ENCODE measurements at places on chromosomes 2 and 18.

DNA sequence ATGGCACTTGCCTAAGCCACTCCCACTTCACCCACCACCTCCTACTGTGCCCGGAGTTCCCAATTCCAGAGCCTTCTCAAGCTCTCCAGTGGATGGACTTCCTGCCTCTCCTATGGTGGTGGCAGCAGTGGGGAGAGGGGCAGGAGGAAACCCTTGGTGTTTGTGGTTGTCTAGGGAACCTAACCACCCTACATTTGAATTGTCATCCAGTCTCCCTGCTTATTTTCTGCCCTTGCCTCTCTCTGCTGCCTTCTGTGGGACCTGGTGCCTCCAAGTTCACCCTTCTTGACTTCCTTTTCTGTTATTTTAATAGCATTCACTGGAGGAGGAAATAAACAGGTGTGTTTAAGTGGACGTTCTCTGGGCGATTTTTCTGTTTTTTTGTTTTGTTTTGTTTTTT is 50.0 kb upstream of the HPCAL1 start:
- DNase-seq = no peak

DNA sequence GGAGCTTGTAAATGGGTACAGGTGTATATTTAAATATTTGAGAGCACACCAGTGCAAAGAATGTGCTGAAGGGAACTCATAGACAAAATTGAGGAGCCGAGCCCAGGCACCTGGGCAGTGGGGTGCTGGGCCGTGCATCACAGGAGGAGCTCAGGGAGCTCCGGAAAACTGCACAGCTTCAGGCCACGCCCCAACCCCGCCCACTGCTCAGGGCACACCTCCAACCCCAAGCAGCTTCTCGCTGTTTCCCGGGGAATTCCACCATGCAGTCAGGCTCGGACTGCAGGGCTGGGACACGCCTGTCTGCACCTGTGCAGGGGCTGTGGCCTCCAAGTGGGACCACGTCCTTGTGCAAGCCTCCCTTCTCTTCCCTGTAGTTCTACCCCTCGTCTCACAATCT is 243.0 kb downstream of the HDAC4 start:
- DNase-seq = no peak

DNA sequence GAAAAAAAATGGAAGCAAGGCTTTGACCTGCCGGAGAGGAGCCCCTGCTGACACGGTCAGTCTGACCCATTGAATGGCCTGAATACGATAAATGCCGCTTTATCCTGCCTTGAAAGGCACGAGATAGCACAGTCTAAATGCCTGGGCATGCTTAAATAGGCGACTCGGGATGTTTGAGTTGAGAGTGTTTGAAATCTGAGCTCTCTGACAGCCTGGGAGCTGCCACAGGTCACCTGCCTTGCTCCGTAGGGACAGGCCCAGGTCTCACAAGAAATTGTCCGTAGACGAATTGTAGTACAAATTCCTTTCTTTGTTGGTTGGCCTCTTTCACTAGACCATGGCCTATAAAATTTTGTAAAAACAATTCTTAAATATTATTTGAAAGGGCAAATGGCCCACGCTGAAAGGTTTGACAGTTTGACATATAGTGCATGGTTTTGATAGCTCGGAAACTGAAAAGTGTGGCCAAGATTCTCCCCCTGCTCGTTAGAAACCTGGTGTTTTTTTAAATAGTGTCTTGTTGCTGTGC is 72.8 kb downstream of the MEIS1 start:
- DNase-seq = no peak

DNA sequence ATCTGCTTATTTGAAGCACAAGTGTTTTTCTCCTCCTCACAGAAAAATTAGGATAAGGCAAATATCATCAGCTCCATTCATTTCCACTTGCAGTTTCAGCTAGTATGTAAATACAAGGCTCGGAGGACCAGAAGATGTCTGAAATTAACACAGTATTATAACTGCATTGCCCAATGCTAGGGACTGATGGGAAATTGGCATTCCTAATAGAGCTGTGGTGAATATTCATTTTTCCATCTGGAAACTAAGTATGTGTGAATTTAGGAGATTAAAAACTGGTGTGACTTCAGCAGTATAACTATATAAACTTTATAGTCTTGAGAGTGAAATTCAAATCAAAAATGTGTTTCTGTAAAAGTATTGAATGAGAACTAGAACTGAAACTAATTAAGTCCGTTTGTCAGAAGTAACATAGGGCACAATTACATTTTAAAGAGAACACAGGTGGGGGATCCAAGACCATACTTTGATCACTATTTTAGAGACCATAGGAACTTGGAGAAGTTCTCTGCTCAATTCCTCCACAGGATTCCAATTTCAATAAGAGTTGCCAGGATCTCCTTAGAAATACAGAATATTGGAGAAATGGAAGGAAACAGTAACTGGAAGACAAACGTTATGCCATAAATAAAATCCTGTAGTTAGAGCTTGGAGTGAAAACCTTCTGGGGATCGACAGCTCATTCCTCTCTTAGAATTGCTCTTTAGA is 12.1 kb upstream of the ITGA6 start:
- no peak for DNase-seq

DNA sequence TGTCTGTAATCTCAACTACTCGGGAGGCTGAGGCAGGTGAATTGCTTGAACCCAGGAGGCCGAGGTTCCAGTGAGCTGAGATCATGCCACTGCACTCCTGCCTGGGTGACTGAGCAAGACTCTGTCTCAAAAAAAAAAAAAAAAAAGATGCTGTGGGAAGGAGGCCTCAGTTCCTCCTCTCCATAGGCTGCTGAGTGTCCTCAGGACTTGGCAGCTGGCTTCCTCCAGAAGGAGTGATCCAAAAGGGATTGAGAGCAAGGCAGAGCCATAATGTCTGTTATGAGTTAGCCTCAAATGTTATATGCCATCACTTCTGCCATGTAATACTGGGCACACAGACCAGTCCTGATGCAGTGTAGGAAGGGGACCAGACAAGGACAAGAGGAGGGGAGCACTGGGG is 6.6 kb upstream of the NPC1 start:
- DNase-seq = no peak

DNA sequence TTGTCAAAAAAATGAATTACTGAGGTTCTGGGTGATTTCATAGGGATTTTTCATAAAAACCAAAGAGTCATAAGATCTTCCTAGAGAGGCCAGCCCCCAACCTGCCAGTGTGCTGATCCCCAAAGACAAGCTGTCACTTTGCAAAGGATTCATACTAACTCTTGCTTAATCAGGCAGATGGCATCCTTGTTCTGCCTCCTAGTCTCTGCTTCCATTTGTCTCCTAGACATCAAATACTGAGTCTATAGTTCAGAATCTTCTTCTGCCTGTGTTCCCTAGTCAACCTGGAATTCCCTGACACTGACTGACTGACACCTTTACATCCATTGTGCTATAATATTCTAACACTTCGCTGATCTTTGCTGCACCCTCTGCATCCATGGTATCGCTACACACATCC is 84.9 kb downstream of the SLC8A1 start:
- DNase-seq = no peak

DNA sequence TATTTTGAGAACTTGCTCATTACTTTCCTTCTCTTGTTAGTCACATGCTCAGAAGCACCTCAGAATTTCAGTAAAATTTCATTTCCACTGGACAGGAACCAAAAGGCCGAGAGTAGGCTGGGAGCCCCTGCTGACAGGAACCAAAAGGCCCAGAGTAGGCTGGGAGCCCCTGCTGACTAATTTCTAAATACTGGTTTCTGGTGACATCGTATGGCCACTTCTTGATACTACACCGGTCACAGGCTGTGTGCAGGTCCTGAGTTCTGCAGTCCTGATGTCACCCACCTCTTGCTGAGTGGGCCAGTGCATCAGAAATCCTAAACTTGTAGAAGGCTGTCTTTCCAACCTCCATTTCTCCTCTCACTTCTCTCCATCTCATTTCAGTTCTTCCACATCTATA is 17.7 kb upstream of the EN1 start:
- no peak for DNase-seq

GRCh38 chr2:134668821-134669220 is 50.0 kb downstream of the TMEM163 start:
- peak; percentile 69 for DNase-seq

DNA sequence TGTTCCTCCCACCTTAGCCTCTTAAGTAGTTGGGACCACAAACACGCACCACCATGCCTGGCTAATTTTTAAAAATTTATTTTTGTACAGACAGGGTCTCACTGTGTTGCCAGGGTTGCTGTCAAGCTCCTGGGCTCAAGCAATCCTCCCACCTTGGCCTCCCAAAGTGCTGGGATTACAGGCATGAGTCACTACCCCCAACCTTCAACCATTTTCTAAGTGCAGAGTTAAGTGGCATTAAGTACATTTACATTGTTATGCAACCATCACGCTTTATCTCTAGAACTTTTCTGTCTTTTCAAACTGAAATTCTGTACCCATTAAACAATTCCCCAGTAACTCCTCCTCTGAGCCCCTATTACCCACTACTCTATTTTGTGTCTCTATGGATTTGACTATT is 45.9 kb upstream of the AFF3 start:
- DNase-seq = no peak

DNA sequence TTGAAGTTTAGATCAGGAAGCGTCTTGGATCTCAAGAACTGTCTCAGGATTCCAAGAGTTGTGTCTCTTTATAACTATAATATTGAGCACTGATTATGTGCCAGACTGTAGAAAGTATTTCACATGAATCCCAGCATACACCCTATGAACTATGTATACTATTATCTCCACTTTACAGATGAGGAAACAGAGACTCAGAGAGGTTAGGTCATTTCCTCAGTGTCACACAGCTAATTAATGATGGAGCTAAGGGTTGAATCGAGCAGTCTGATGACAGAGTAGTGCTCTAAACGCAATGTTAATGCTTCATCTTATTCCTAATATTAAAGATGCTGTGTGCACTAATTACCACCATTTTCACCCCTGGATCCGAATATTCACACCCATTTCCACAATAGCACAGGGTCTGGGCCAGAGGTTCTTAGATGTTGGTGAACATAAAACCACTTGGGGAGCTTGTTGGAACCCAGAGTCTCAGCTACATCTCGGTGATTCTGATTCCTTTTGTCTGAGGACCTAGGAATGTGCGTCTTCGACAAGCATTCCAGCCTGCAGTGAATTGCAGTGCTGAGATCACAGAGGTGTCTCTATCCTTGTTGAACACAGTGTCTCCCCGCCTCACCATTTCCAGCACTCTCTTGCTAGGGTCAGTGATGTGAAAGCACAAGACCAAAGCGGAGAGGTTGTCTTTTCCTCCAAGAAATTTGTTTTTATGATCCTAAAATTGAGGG is 213.8 kb downstream of the SP3 start:
- DNase-seq = no peak

GRCh38 chr2:73284296-73285158 is at the start of gene FBXO41:
Gene FBXO41, minus strand, starts transcription at chr2:73284478. Its CDS starts 14,848 bp downstream, at chr2:73269630.
- peak; percentile 75 for DNase-seq

- no peak for DNase-seq
These were observed 244.5 kb upstream of the MEX3C start for GRCh38 chr18:51442012-51442411.

All from activated CD4-positive, alpha-beta T cell treated with anti-CD3 and anti-CD28 coated beads, Interleukin-2, amount 50 U/mL, for 4 hours (primary cell).